Stimulated activated CD8-positive, alpha-beta memory T cell treated with anti-CD3 and anti-CD28 coated beads, Interleukin-15, amount 100 ng/mL, for 48 hours (primary cell): ENCODE measurements at places on chromosomes 3 and 15.

- DNase-seq: no peak
Observed at GRCh38 chr3:50539356-50540286, 27.9 kb downstream of the C3orf18 start.

DNA sequence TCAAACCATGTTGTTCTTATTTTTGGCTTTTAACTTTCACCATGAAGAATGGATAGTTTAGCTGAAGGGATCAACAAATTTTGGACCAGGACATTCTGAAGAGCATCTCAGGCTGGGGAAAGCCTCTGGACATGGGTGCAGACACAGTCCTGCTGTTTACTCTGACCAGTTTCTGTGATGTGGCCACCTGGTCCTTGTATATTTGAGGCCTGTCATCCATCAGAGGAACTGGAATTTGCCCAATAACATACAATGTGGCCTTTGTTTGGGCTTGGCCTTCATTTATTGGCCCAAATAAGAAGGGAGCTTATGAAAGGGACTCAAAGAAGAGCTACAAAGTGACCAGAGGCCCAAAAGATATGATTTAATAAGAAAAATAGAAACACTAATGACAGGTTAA is 127.9 kb downstream of the MYRIP start:
- DNase-seq: no peak

GRCh38 chr3:173744895-173745294 is 347.4 kb downstream of the NLGN1 start:
- DNase-seq: no peak

GRCh38 chr15:71151081-71151480 is 35.8 kb downstream of the THSD4 start:
- no peak for DNase-seq

DNA sequence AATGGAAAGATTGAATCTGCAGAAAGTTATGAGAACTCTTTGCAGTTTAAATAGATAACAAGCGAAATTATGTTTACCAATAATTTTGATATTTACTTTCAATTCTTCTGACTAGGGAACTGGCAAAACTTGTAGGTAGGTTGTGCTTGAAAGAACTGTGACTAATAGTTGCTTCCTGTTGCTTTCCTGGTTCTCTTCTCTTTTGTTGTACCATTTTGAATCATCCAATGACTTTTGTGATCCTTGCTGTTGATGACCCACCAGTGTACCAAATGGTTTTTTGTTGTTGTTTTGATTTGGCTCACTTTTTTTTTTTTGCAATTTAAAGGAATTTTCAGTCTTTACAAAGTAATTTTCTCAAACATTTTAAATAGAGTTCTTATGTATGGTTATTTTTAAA is 64.9 kb upstream of the DCBLD2 start:
- no peak for DNase-seq

GRCh38 chr3:138464491-138464860 is 30.1 kb downstream of the ESYT3 start:
- DNase-seq: no peak

DNA sequence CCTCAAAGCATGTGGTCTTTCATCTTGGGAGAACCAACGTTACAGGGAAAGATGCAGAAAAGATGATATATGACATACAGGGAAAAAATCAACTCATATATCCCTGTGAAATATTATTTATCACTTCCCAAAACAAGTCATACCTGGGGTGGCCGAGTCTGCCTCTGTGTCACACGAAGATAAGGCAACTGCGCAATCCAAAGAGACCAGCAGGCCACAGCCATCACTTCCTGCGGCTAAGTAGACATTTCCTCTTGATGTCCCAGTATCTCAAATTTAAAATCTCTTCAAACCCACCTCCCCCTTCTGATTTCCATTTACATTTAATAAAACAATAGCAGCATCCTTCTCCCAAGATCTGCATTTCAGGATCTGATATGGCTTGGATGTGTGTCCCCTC is 71.5 kb downstream of the IGF2BP2 start:
- no peak for DNase-seq

DNA sequence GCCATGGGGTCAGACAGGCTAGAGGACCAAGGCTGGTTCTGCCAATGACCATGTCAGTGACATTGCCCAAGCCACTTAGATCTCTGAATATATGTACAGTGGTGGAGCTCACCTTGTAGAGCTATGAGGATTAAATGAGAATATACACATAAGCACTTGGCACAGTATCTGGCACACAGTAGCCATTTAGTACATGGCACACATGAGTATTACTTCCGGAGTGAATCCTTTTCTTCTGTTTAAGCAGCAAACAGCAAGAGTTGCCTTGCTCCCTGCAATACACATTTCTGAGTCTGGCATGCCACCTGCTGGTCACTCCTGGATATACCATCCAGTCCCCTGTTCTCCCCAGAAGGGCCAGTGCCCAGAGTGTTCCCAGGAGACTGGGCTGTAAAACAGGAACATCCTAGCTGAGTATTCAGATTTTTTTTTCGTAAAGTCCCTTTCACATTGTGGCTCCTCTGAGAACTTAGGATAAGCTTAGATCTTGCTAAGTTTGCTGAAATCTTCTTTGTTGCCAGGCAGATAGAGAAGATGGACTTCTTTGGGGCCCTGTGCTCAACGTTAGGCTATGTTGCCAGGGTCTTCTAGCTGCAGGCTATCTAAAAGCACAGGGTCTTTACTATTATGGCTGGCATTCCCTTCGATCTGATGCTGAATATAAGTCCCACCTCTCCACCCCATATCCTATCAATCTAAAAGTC is 203.4 kb downstream of the ADAMTS9 start:
- peak; percentile 14 for DNase-seq

- peak; percentile 22 for DNase-seq
Observed at GRCh38 chr15:38354315-38354929, 99.5 kb upstream of the FAM98B start.

DNA sequence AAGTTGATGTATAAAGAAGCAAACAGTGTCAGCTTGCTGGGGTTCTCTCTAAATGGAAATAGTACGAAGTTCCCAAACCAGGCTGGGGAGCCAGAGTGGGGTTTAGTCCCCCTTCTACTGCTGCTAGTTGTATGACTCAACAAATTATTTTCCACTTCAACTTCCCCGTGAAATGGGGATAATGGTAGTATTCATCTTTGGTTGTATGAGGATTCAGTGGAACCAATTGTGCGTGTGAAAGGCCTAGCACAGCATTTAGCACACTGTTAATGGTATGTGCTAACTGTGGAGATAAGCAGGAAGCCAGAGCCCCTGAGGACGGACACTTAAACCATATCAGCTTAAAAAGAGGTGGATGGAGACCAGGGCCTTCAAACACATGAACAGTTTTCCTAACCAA is 4.2 kb downstream of the SORD start:
- no peak for DNase-seq

DNA sequence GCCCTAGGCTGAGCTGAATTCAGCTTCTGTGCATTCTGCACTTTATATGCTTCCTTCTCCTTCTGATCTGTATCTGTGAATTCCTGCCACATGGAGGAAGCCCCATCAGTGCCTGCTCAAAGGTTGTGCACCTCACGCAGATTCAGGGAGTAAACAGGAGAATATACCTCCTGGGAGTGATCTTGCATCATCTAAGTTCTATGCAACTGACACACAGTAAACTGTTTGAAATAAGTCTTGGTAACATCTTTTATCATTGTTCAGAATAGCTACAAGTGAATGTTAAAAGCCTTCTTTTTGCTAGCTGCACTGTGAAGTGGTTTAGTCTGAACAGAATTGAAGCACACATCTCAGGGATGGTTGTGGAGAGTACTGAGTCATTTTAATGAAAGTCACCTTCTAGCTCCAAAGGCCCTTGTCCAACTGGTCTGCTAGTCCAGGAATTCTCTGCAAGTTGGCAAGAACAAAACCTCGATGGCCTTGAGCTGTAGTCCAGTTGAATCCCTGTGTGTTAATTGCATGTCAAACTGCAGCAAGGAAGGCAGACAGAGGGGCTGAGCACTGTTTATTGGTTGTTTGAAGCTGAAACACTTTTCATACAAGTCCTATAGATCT is 215.0 kb downstream of the WNT5A start:
- no peak for DNase-seq
